ENCODE measurements at places on chromosomes 1 and 21.

- DNase-seq: no peak
Measured at GRCh38 chr1:246632281-246633168, 66.3 kb downstream of the CNST start.

- peak; percentile 44 for DNase-seq
Measured at GRCh38 chr1:109910123-109910962, at the start of gene CSF1. CSF1 (plus strand) TSS chr1:109910849; CDS start chr1:109911024, 175 bp downstream.

GRCh38 chr1:1609822-1610485 is 5.3 kb upstream of the MIB2 start:
- DNase-seq: no peak

DNA sequence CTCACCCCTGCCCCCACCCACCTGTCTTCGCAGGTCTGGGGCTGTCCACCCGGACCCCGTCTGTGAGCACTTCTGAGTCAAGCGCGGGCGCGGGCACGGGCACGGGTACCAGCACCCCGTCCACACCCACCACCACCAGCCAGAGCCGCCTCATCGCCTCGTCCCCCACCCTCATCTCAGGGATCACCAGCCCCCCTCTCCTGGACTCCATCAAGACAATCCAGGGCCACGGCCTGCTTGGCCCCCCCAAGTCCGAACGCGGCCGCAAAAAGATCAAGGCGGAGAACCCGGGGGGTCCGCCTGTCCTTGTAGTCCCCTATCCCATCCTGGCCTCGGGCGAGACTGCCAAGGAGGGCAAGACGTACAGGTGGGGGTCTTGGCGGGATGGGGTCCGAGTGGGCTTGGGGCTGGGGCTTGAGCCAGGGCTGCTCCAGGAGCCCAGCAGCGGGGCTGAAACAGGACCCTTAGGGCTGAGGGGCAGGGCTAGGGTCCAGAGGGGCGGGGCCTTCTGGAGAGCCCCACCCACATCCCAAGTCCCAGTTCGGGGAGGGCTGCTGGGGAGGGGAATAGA is 23.9 kb downstream of the ZNF362 start:
- DNase-seq: no peak

DNA sequence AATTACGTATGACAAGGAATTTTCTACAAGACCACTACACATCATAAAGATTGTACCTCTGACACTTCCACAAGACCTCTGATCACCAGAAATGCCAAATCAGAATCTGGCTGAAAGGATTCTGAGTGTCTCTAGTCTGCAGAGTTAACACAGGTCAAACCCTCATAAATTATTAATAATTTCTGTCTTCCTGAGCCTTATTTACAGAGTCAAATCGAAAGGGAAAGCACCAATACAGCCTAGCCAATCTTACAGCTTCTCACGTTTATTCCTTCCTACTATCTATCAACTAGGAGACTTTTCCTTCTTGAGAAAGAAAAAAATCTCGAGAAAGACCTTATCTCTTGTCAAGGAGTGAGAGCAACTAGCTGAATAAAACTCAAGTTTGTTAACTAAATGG is 2151.6 kb downstream of the MRPL39 start:
- no peak for DNase-seq

- no peak for DNase-seq
Measured at GRCh38 chr1:212688341-212689047, 11.1 kb downstream of the BATF3 start.

DNA sequence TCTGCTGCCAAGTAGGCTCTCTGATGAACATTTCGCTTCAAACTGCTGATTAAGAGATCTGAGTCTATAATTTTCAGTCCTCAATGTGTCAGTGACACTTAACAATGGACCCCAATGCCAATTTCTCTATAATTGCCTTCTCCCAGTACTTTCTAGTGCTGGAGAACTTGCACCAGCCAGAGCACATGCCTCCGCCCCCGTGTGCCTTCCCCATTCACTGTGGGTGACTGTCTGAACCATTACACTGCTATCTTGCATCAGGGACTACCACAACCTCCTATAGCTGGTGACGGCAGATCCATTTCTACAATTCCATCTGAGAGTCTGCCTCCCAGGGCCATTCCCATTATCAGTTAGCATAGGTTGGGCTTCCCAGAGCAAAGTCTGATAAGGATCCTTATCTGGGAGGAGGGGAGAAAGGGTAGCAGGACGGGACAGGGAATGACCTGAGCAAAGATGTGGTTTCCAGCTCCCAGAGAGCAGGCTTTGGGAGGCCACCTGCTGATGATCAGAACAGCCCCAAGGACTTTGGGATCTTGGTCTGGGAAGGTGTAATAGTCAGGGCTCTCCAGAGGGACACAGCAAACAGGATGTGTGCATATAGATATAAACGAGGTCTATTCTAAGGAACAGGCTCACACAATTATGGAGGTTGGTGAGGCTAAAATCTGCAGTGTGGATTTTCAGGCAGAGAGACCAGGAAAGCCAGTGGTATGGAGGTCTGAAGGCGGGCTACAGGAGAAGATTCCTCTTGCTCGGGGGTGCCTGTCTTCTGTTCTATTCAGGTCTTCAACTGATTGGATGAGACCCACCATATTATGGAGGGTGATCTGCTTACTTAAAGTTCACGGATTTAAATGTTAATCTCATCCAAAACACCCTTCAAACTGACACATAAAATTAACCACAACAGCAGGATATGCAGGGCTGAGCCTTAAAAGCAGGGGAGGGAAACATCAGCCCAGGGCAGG is 238.2 kb downstream of the PTPRU start:
- no peak for DNase-seq

GRCh38 chr1:97088391-97088790 is 366.8 kb downstream of the PTBP2 start:
- DNase-seq: no peak

DNA sequence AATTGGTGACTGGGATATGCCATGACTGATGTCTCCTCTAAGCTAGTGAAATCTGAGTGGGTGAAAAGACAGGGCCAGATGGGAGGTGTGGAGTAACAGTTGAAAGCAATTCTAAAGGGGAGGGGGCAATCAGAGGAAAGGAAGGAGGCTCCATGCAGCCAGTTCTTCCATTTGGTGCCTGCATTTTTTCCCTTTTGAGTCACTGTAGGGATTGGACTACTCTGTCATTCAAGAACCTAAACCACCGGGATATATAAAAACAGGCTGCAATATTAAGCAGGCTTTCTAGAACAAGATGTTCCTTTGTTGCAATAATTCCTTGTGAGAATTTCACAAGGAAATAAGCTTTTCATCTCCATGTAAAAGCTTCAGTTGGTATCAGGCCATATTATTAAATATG is 18.3 kb downstream of the CLIC6 start:
- DNase-seq: no peak

GRCh38 chr1:106439475-106439874 is 617.0 kb upstream of the PRMT6 start:
- no peak for DNase-seq

- no peak for DNase-seq
Measured at GRCh38 chr1:39958403-39959200, 3.7 kb downstream of the MFSD2A start.

- DNase-seq: no peak
Measured at GRCh38 chr1:22557341-22557950, 5.8 kb upstream of the EPHA8 start.

DNA sequence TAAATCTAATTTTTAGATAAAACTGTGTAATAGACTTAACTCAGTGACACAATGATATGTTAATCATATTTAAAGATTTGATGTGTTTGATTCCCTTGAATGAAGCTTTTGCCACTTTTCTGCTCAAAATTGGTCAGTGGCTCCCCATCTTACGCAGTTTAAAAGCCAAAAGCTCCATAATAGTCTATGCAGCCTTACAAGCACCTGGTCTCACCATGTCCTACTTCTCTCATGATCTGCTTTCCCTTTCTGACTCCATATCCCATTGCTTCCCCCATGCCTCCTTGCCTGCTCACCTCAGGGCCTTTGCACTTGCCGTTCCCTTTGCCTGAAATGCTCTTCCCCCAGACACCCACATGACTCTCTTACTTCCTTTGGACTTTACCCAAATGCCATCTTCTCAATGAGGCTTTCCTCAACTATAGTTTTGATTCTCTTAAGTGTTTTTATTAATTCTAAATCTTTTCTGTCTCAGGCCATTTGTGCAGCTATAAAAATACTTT is 1.9 kb downstream of the ZBTB8A start:
- no peak for DNase-seq

DNA sequence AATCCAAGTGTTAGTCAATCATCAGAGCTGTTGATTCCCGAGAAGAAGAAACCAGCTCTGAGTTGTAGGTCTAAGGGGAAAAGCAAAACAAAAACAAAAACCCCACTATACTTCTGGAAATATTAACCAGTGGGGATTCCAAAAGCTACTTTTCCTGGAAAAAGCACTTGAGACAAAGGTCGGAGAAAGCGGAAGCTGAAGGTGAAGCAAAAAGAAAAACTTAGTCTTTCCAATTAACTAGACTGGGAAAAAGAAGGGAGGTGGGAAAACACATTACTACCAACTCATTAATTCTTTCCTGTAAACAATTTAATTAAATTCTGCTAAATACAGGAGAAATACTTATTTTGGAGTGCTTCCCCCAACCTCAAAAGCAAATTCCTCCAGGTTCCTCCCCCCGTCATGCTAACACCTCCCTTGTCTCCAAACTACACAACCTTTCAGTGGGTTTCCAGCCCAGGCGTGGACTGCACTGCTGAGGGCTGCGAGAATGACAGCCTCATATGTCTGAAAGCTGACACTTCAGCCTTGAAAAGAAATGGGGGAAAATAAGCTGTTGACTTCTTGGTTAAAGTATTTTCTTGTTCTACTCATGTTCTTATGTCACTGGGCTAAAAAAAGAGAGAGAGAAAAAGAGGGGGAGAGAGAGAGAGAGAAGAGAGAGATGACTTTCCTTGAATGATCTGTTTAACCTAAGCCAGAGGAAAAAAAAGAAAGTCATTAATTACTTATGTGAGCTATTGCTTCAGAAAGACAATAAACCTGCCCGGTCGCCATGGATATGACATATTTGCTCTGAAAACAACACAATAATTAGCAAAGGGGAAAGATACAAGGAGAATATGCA is 5.1 kb downstream of the CASZ1 start:
- DNase-seq: no peak

DNA sequence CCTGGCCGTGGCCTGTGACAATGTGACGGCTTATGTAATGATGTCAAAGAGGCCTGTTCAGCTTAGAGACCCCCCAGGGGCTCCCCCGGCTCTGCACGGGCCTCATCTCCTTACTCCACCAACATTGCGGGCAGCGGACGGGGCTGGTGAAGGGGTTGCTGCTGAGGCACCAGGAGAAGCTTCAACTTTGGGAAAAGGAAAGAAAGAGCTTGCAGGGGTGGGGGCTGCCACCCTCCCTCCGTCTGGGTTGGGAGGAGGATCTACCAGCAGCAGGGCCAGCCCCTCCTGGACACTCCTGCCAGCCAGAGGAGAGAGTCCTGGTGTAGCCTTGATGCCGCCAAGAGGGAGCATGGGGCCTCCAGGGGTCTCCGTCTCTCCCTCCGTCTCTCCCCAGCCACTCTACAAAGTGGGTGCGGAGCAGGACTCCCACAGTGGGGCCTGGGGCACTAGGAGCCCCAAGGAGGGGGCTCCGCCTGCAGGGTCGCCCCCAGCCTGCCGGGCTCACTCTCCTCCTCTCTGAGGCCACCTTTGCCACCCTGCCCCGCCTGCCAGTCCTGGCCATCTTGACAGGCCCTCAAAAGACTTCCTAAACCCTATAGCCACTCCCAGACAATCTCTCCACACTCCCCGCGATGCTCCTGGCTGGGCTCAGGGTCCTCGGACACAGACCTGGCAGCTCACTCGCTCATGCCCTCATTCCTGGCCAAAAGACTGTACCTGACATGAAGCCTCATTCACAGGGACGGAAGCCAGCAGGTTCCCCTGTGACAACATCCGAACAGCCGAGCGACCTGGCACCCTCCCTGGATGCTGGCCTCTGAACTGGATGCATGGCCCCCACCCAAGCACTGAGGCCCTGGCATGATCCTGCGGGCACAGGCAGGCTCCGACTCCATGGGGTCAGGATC is 130.4 kb upstream of the ARHGEF16 start:
- DNase-seq: no peak

GRCh38 chr1:40306296-40306695 is 10.8 kb downstream of the COL9A2 start:
- DNase-seq: no peak

DNA sequence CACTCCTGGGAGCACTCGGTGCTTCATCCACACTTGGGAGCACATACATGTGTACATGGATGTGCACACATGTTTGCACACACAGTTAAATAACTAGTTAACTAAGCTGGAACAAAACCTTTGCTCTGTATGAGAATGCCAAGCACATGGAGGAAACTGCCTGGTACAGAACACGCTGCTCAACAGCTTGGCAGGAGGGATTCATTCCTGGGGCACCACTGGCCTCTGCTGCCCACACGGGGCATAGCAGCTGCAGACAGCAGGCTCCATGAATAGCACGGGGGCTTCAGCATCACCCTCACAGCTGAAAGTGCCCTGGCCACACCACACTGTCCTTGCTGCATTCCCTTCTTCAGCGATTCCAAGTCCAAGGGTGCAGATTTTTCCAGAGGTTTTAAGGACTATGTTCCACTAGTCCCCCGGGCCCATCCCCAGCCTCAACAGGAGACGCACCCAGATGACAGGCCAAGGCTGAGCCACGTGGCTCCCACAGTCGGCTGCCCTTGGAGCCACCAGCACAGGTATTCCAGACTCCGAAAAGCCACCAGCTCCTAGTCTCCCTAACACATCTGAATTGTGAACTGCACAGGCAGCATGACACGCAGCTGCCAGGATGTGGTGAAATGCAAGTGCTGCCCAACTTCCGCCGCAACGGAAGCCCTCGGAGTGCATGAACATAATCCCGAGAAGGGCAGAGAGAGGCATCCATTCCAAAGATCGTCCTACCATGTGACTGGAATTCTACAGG is 16.9 kb downstream of the NPHP4 start:
- DNase-seq: peak; percentile 34

GRCh38 chr1:10502206-10502605 is 27.5 kb downstream of the PEX14 start:
- DNase-seq: no peak

GRCh38 chr1:145995148-145995881 is 1.1 kb downstream of the TXNIP start:
- DNase-seq: no peak

DNA sequence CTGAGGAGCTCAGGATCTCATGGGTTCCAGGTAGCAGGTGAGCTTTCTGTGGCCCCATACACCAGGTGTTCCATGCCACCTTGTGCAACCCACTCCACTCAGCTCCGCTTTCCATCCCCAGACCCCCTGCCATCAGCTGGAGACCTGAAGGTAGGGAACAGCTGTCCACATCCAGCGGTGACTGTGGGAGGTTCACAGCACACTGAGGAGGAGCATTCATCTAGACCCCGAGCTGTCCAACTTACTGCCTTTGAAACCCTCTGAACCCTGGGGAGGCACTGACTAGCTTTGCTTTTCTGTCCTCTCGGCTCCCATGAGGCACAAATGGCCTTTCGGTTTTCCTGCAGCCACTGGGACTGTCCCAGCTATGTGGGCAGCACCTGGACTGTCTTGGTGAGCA is 27.9 kb upstream of the ABCG1 start:
- DNase-seq: no peak

- no peak for DNase-seq
Measured at GRCh38 chr1:179856296-179856695, 21.3 kb downstream of the TOR1AIP2 start.

- no peak for DNase-seq
Measured at GRCh38 chr1:10070206-10070605, 37.4 kb downstream of the UBE4B start.

GRCh38 chr1:42833981-42834380 is 12.4 kb upstream of the ZNF691 start:
- no peak for DNase-seq

GRCh38 chr1:245198748-245199516 is 44.1 kb downstream of the KIF26B start:
- no peak for DNase-seq

Data from T-helper 9 cell (primary cell).